Stimulated activated CD8-positive, alpha-beta memory T cell treated with anti-CD3 and anti-CD28 coated beads, Interleukin-7, amount 100 ng/mL, for 1 hour (primary cell): ENCODE measurements at places on chromosomes 5 and 9.

- no peak for DNase-seq
These were observed 17.8 kb upstream of the LRRC70 start for GRCh38 chr5:62560786-62561185.

DNA sequence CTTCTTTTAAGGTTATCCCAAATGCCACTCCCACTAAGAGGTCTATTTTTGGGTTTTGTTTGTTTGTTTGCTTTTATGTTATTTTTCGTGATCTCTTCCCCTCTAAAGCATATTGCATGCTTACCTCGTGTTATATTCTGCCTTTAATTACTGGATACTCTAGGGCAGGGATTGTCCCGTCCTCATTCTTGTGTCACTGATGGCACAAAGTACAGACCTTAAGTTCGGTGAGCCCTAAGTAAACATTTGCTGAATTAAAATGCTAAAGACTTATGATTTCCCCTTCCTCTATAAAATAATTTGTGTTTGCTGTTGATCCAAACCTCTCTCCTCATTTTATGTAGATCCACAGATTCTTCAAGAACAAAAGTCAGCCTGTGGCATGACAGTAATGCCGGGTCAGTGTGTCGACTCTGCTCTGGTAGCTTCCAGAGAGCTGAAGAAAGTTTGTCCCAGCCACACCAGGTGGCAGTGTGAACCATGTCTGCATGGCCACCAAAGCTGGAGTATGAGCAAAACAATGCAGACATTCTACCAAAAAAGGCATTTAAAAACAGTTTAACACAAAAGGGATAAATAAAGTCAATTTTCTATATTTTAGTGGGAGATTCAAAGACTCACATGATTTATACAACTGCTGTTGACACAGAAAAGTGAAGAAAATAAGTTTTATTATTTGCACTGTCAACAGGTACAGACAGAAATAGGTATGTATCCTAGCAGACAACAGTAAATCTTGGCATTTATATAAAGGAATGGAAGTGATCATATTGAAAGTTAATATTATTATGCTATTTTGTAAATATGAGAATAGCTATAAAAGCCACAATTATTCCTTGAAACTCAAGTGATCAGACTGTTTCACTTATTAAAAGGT, 17.9 kb upstream of the POC5 start:
- DNase-seq = no peak

- DNase-seq = no peak
These were observed 18.4 kb upstream of the DDX41 start for GRCh38 chr5:177535125-177535524.

DNA sequence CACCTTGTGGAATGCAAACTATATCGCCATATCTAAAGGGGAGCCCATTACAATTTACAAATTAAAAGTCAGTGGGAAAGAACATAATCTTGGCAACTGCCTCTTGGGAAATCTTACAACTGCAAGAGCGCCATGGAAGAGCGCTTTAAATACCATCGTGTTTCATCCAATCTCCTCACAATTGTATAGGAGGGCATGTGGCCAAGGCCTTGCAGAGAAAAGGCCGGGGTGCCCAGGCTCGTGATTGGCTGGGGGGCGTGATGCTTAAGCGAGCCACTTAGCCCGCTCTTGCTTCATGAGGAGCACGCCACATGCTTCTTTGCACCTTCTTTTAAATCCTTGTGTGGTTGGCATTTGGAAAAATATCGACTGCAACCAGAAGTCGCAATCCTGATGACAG, 69.8 kb upstream of the NFIB start:
- DNase-seq = no peak

DNA sequence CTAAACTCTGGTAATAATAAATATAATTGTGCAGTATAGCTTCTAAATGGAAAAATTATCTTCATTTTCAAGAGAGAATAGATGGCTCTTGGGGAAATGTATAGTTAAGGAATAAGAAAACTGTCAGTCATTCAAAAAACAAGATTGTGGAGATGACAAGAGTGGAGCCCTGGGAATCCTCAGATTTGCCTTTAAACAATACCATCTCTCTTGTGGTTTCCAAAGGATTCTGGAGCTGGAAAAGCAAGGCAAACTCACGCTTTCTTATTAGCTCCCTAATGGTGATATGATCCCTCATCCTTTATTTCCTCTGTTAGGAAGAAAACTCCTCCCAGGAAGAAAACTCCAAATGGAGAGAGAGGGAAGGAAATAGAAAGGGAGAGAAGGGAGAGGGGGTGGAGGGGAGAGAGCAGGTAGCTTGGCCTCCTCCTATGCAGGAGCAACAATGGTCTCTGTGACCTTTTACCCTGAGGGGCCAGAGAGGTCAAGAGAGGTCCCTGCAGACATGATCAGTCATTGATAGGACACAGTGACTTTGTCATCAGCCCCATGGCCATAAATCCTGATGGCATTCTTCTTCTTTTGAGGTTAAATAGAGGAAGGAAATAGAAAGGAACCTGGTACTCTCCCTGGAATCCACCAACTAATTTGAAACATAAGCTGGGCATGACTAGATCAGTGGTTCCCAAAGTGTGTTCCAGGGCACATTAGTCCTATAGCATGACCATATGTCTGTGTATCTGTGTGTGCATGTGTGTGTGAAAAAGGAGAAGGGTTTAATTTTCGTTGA, 312.2 kb downstream of the ARRDC3 start:
- DNase-seq = no peak

GRCh38 chr9:68581696-68582095, 41.0 kb upstream of the TMEM252 start:
- DNase-seq = no peak

- no peak for DNase-seq
These were observed 3.1 kb downstream of the WNK2 start for GRCh38 chr9:93187047-93187446.

- DNase-seq = no peak
These were observed 147.9 kb downstream of the C5orf15 start for GRCh38 chr5:133820507-133820906.

DNA sequence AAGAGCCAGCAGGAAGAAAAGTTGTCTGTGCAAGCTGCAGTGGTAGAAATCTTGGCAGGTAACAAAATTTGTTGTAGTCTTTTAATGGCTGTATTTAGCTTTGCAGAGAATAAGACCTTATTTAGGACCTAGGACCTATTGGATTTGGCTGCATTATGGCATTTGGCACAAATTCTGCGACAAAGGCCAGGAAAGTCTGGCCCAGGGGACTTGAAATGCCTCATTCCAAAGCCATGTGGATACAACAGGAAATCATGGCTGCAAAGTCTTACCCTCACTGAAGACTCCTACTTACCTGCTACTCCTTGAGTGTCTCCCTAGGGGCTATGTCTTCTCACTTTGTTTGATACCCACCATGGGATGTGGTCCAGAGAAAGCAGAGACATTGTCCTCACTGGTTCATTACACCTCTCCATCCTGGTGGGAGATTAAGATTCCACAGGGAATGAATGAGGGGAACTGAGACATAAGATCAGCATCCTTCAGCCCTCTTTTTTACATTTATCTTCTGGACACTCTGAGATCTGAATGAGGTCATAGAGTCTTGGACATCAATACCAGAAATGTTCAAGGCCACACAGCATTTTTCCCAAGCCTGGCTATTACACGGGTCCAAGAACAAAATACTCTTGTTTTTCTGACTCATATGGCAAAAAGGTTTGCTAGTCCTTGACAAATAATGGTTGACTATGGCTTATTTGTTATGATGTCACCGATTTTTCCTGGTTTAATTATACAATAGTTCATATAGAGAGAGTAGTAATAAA, 119.4 kb downstream of the PDE8B start:
- DNase-seq = no peak

DNA sequence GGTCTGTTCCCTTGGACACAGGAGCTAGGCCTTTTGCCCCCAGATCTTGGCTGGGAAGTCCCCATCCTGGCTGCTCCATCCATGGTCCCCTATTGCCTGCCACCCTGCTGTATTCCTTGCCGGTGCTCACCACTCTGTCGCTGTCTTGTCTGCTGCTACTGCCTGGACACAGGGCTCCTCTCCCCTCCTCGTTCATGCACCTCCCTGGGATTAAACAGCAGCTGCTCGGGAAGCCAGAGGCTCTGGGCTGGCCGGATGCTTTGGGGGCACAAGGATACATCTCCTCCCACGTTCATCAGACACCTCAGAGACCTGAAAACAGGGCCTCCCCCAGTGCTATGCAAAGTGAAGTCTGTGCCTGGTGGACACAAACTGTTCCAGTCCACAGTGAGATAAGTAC, 110.4 kb downstream of the ZNF354C start:
- no peak for DNase-seq

DNA sequence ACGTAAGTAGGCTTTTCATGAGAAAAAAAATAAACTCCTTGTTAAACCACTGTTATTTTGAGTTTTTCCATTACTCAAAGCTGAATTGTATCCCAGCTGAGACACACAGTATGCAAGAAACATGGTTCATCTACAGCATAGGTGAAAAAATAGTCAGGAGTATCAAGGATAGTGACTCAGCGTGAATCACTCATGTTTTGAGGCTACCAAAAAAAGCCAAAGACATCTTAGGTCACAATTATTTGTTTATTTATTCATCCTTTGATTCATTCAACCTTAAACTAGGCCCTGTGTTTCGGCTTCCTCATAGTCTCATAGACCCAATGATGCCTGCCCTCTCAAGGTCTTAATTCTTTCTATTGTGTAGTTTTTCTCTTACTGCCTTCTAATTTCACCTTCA, 32.9 kb upstream of the STX17 start:
- no peak for DNase-seq
